ENCODE measurements at places on chromosomes 16 and 17.
A peak's percentile ranks its signal among the peaks of the same experiment; 100 is the strongest.

DNA sequence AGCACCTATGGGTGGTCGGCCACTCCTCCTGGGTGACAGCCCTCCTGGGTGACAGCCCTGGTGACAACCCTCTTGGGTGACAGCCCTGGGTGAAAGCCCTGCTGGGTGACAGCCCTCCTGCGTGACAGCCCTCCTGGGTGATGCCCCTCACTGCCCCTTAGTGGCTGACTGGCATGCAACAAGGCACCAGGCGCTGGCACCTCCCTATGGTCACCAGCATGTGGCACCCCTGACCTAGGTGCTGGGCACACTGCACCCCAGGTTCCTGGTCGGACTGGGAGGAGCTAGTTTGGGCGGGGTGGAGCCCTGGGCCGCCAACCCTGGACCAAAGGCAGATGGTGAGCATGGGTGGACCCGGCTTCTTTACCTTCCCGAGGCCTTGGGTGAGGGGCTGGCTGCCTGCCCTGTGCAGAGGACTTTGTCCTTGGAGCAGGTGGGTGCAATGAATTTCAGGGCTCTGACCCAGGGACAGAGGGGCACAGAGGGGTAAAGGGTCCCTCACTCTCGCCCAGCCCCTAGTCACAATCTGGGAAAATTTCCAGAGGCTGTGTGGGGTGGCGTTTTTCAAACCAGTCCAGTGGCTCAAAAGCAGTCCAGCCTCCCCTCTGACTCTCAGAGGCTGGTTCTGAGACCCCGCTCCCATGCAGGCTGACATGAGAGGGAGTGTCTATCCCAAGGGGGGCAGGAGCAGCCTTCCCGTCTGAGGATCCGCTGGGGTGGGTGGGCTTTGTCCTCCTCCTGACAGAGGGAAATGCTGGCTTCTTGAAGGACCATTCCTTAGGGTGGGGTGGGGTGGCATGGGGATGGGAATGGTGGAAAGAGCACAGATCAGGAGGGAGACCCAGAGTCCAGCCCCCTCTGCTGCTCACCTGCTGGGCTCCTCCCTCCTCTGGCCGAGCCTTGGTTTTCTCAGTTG lies 25.9 kb upstream of the TNFRSF13B start:
- ATAC-seq, result peak; percentile 83

DNA sequence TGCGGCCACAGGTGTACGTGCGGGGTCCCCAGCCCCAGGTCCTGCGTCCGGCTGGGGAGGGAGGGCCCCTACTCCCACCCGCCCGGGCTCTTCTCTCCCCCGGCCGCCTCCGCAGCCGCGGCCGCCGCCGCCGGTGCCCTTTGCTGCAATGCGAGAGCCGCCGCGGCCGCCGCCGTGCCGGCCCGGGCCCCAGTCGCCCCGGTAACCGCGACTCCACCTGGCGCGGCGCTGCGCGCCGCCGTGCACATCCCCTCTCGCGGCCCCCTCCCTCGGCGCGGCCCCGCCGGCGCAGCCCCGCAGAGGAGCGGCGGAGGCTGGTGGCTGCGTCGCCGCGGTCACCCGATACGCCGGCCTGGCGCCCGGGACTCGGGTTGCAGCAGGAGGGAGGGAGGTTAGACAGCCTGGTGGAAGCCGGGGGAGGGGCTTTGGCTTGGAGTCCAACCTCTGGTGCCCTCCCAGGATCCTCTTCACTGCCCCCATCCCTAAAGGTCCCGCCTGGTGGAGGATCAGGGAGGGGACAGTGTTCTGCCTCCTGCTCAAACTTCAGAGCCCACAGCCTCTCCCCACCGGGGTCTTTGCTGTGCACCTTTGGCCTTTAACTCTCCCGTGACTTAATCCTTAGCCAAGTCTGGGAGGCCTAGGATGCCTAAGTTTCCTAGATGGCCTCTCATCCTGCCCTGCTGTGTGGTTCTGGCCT lies 32.9 kb downstream of the SRCIN1 start:
- ATAC-seq, result peak; percentile 42

DNA sequence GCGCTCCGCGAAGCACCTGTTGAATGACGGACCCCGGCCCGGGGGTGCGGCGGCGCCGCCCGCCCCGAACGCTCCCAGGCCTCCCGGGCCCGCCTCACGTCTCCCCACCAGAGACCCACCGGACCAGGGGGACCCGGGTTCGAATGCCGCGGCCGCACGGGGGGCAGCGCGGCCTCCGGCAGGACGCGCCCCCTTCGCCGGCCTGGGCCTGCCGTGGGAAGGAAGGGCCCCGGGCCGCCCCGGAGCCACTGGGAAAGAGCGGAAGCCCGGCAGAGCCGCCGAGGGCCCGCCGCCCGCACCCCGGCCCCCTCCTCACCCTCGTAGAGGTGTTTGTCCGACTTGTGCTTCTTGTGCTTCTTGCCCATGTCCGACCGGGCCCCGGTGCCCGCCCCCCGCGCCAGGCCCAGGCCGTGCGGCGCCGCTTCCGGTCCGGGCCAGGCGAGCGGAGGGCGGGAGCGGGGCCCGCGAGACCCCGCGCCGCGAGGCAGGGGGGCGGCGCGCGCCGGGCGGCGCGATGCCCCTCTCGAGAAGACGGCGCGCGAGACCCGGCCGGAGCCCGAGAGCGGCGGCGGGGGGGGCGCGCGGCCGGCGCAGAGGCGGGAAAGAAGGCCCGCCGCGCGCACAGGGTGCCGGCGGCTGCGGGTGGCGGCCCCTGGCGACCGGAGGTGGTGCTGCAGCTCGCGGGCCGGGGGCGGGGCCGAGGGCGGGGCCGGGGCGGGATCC lies at the start of gene BRD7:
Gene BRD7 (minus strand): TSS at position 579 of the 723 bp plus-strand sequence. CDS start 214 bp downstream, at position 365.
- peak; percentile 62 for ATAC-seq

- ATAC-seq, result no peak
Observed at GRCh38 chr17:353213-353837, 718 bp upstream of the RPH3AL start.

GRCh38 chr16:84647828-84648594 lies at the start of gene KLHL36:
TSS of gene KLHL36 (plus strand) at chr16:84648511. CDS start at chr16:84650868, 2,357 bp downstream.
- ATAC-seq, result peak; percentile 70

GRCh38 chr16:84190731-84191388 lies at the start of gene ADAD2:
TSS of gene ADAD2 (plus strand) at chr16:84191157. CDS start at chr16:84191231, 74 bp downstream.
- ATAC-seq, result no peak

DNA sequence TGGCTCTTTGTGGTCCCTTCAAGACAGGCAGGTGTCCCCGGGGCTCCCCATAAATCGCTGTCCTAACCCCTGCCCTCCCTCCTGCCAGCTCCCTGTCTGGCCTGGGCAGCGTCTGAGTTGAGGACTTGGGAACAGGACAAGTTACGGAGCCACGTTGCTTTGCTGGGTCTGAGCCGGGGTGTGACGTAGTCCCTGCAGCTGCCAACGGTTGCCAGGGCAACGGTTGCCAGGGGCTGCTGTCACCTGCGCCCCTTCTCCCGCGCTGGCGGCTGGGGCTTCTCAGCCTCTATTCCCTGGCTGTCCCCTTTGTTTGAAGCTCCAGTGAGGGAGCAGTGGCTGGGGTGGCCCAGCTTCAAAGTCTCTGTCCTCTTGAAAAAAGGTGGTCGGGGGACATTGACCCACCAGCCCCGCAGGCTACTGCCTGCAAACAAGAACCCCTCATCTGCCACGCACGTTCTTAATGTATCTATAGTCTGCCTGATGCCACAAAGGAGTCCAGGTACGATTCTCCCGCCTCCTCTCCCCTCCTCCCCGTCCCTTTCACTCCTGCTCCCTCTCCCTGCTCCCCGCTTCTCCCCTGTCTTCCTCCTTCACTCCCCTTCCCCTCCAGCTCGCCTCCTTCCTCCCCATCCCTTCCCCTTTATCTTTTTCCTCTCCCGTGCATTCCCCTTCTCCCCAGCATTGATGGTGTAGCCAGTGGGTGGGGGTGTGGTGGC lies 10.9 kb downstream of the ADGRG1 start:
- no peak for ATAC-seq

GRCh38 chr17:16622540-16623277 lies 30.9 kb downstream of the ZNF624 start:
- no peak for ATAC-seq

GRCh38 chr16:21276090-21276489 lies 2.0 kb downstream of the CRYM start:
- ATAC-seq, result no peak

GRCh38 chr16:79988721-79989220 lies 388.2 kb upstream of the MAF start:
- ATAC-seq, result no peak

DNA sequence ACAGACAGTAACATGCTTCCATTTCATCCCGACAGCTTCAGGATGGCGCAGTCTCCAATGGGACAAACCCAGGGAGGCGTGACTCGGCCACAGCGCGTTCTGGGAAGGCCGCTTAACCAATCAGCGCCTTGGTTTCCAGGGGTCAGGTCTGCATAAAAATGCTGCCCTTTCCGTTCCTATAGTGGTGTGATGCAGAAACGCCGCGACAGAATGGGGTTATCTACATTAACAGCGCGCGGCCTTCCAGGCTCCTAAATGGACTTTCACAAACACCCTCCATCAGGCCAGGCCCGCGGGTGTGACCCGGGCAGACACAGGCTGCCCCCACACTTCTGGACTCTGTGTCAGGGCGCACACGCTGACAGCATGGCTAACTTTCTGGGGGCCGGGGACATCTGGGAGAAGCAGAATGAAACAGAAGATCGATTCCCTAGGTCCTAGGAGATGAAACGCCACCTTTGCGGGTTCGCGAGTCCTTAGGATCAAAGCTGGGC lies 792 bp downstream of the TMEM231 start:
- peak; percentile 94 for ATAC-seq

- peak; percentile 83 for ATAC-seq
Observed at GRCh38 chr16:456891-457483, 31.5 kb downstream of the RAB11FIP3 start.
